ENCODE measurements at places on chromosomes 4 and X.

DNA sequence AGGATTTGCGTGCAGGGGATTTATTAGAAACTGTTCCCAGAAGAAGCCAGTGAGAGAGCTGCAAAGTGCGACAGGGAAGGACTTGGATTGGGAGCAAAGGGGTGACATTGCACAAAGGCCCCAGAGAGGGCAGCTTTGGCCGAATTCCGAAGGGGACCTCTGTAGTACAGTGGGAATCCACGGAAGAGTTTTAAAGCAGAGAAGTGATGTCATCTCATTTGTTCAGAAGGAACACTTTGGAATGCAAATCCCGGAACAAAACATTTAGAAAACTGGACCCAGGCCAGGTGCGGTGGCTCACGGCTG lies 71.7 kb downstream of the FAM184B start:
- DNase-seq: no peak

DNA sequence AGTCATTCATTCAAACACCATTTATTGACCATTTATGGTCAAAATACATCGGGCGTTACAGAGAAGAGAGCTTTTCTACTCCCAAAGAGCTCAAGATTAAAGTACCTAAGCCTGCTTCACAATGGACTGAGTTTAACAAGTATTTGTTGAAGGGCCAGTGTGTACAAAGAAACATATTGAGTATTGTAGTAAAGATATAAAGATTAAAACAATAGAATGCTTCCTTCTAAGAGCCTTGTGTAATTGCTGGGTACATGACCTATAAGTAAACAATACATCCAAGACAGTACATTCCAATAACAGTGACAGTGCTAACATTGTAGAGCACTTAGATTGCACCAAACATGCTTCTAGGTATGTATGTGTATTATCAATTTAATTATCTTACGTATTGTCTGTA lies 695.5 kb downstream of the PCDH7 start:
- no peak for DNase-seq

GRCh38 chr4:168199260-168199957 lies 107.1 kb downstream of the ANXA10 start:
- no peak for DNase-seq

- DNase-seq: peak; percentile 27
Observed at GRCh38 chrX:40096395-40097091, 1.2 kb downstream of the BCOR start.

DNA sequence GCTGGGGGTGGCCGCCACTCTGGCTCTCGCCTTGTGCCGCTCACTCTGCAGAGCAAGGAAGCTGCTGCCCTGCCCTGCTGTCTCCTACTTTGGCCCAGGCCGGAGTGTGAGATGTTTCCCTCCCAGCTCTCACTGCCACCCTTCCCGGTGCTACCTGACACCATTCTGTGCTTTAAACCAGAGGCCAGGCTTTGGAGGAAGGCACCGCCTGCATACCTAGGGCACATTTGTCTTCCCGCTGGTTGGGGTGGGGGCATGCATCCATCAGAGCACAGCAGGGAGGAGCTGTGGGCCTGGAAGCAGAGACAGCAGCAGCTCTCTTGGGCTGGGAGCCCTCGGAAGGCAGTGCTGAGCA lies 96.9 kb upstream of the PSAPL1 start:
- no peak for DNase-seq

- DNase-seq: no peak
Observed at GRCh38 chr4:72842323-72842722, 227.2 kb downstream of the COX18 start.

GRCh38 chrX:41085878-41086626 lies 807 bp downstream of the USP9X start:
- DNase-seq: peak; percentile 45

GRCh38 chrX:136021160-136021559 lies 35.9 kb downstream of the SLC9A6 start:
- DNase-seq: no peak

- no peak for DNase-seq
Observed at GRCh38 chr4:114193624-114194399, 214.4 kb upstream of the ARSJ start.

DNA sequence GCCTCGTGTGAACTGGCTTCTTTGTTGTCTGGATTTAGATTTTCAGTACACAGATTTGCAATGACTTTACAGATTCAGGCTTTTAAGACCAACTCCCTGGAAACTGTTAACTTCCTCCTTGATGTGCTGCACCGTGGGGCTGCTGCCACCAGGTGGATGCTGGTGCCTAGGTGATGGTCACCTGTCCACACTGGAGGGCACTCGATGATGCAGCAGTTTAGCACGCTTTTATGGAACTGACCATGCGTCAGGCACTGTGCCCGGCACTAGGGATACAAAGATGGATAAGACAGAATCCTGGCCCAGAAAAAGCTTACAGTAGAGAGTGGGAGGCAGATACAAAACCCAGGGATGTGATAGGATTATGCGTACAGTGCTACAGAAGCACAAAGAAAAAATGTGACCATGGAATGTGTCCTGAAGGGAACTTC lies 180.7 kb downstream of the CEP135 start:
- no peak for DNase-seq

- no peak for DNase-seq
Observed at GRCh38 chrX:112627206-112627605, 52.5 kb downstream of the LHFPL1 start.

GRCh38 chr4:142861351-142861750 lies 15.2 kb upstream of the INPP4B start:
- DNase-seq: no peak

DNA sequence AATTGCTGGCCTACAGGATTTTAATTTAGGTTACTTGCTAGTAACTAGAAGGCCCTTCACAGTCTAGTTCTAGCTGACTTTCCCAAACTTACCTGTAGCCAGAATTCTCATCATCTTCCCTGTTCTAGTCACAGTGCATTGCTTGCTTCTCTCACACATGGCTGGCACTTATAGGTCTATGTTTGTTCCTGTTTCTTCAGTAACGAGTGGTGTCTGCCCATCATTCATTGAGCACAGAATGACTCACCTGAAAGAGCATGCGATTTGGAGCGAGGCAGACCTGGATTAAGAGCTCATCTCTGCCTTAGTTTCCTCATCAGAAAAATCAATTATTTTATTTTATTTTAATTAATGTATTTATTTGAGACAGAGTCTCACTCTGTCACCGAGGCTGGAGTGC lies 201.7 kb upstream of the ANK2 start:
- DNase-seq: no peak

- DNase-seq: peak; percentile 35
Observed at GRCh38 chr4:105196523-105197145, 50.0 kb downstream of the TET2 start.

- peak; percentile 79 for DNase-seq
Observed at GRCh38 chrX:149540131-149540620, 636 bp upstream of the EOLA1 start.

GRCh38 chr4:124790471-124790870 lies 77.9 kb upstream of the ANKRD50 start:
- no peak for DNase-seq

- peak; percentile 9 for DNase-seq
Observed at GRCh38 chr4:40736910-40737309, 12.8 kb upstream of the NSUN7 start.

DNA sequence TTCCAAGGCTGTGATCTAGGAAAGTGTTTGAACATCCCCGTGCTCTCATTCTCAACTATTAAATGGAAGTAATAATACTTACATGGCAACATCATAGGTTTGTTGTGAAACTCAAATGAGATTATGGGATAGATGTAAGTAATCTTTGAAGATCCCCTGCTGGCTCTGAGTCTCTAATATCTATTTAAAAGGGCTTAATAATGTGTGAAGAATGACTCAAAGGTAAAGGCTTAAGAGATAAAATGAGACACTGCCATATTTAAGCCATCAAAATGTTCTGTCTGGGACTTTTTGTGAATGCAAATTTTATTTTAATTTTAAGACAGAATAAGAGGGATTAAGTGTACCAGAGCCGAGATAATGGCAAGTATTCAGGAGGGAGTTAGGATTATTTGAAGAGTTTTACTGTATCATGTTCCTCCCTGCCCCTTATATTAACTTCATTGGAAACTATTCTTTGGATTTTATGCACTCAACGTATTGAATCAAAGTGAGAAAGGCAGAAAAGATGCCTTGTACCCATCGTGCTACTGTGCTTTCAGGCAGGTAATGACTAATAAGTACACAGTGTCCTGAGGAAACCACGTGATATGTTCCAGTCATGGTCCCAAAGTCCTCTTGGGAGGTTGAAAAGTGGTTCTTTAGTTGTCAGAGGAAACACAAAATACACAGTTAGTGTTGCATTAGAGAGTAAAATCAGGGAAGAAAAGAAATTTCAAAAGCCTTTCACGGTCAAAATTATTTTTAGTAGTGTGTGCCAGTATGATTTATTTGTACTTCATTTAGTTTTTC lies 192.4 kb downstream of the RBM46 start:
- DNase-seq: no peak

DNA sequence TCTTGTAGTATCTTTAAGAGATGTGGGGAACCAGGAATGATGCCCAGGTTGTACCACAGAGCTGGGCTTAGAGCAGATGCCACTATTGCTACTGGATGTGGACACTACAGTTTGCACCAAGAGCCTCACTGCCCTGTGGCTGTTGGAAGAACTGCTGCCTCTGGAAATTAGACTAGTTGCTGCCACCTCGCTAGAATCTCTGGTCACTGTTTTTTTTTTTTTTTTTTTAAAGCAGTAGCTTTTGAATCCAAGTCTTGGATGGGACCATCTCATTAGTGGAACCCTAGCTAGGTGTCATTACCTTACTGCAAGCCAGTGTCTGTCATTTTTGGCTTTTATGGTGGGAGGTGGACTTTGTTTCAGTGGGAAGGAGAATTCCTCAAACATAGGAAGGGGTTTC lies 105.5 kb downstream of the ARHGAP10 start:
- DNase-seq: peak; percentile 31

- DNase-seq: no peak
Observed at GRCh38 chr4:139675651-139676050, 10.0 kb downstream of the MGST2 start.
